ENCODE measurements at places on chromosomes 4 and X.

- no peak for DNase-seq
Measured at GRCh38 chrX:121307449-121307848, 260.0 kb downstream of the GLUD2 start.

DNA sequence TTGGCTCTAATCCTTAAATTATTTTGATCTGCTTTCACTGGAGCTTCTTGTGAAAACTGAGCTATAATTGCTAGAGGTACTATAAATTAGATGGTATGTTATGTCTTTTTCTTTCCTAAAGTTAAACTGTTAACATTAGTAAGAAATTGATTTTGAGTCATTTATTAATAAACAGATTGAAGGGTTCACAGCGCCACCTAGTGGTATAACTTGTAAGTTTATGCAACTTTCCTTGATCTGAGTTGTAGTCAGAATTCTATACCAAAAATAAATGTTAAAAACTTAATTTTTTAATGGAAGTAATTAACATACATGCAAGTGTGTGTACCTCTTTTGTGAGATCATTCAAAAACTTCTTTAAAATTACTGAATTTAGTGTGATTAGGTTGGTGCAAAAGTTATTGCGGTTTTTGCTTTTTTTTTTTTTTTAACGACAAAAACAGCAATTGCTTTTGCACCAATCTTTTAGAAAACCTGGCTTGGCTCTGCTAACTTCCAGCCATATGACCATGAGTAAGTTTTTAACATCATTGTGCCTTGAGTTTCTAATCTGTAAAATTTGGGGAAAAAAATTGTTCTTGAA is 151.5 kb downstream of the CENPC start:
- DNase-seq = peak; percentile 50

DNA sequence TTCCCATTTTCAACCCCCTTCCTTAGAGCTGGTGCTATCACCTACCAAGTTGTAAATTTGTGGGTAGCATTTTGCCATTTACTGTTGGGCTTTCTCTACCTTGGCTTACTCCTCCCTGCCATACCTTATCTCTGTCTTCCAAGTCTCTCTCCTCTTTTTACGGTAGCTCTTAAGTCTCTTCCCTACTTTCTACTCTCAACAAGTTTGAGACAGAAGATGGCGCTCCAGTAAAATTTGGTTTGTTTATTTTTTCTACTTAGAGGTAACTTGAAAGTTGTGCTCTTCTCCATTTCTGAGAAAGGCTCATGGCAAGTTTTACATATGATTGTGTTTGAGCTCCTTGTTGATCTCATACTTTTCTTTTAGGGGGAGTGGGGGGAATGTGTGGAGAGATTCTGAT is 1508.1 kb downstream of the TECRL start:
- DNase-seq = no peak

DNA sequence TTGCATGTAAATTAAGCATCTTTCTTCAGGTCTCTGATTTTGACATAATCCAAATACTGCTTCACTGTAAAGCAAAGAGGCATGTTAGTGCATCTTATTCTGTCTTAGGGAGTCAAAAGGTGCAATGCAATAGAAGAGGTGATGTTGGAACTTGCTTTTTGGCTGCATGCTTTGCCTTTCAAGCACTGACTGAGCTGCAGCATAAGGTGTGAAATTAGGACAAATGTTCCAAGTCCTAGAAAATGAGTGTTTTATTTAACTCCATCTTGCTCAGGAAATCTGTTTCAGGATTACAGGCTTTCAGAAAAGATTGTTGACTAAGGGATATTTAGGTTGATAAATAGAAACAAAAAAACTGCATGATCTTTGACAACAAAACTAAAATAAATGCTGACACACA is 30.8 kb downstream of the NAA11 start:
- no peak for DNase-seq

DNA sequence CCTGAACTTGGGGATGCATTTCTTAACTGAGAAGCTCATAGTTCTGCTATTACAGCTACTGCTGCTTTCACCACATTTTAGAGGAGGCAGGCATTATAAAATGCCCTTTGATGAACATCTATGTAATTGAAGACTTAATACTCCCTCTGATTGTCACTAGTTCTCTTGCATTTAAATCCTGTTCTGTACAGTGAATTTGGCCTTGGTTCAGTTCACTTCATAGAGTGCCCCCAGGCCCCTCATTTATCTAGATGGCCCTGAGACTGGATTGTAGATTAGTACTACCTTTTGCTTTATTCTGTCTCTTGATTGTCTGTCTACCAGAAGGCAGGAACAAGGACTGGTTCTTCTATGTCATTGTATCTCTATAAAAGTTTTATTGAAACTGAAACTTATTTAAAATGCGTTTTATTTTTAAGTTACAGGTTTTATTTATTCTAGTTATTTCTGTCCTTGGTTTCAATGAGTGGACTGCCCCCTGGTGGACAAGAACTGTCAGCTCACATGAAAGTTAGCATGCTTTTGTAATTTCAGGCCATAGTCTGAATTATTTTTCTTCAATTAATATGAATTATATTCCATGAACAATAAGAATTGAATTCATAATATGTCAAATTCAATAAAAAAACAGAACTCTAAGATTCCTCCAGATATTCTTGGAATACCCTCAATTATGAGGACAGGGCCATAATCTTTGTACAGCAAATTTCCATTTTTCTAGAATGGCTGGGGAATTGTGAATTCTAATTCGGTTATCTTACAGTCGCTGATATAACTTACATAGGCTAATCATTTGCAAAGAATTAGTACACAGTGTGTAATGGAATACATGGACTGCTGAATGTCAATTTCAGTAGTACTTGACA is 47.2 kb upstream of the TMEM33 start:
- peak; percentile 55 for DNase-seq

DNA sequence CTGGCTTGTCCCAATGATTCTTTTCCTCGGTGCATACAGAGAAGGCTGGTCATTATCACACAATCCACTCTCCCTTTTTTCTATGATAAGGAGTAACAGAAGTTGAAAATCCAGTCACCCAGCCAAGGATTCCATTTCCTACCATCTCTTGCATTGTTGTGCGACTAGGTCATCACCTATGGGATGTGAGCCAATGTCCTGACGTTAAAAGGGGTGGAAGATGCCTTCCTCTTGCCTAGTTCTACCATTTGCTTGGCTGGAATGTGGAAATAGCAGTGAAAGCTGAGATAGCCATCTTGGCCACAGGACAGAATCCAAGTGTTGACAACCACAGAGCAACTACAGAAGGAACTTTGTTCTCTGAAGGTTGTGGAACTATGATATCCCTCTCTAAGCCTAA is 132.2 kb upstream of the KIT start:
- peak; percentile 87 for DNase-seq

DNA sequence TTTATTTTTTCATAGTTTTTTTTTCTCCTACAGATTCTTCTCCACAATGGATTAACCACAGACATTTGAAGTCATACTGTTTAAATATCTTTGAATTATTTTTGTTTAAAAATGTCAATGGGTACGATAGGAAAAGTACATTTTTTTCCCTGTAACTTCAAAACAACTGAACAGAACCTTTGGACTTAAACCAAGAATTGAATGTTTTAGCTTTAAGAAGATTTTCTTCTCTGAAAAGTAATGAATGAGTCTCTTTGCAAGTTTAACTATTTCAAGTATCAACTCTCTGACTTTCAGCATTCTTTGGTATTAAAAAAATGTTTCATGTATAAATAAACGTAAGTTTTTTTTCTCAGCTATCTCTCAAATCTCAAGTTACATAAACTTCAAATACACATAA is 364.3 kb downstream of the FBXO8 start:
- DNase-seq = no peak

GRCh38 chr4:3708103-3708510 is 58.1 kb upstream of the ADRA2C start:
- no peak for DNase-seq

DNA sequence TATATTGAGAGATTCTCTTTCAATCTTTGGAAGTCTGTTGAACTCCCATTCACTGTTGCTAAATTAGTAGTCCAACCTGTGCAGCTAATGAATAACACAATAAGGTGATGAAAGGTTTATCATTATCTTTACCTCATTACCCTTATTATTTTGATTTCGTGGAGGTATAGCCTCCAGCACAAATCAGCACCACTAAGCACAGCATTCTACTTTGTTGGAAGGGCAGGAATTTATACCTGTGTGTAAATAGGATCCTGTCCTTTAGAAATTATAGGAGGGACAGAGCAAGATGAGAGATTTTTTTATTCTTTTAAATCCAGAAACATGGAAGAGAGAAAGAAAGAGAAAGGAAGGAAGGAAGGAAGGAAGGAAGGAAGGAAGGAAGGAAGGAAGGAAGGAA is 454.1 kb downstream of the PDGFC start:
- DNase-seq = no peak

GRCh38 chrX:145923376-145923775 is 105.7 kb downstream of the SLITRK2 start:
- DNase-seq = no peak

DNA sequence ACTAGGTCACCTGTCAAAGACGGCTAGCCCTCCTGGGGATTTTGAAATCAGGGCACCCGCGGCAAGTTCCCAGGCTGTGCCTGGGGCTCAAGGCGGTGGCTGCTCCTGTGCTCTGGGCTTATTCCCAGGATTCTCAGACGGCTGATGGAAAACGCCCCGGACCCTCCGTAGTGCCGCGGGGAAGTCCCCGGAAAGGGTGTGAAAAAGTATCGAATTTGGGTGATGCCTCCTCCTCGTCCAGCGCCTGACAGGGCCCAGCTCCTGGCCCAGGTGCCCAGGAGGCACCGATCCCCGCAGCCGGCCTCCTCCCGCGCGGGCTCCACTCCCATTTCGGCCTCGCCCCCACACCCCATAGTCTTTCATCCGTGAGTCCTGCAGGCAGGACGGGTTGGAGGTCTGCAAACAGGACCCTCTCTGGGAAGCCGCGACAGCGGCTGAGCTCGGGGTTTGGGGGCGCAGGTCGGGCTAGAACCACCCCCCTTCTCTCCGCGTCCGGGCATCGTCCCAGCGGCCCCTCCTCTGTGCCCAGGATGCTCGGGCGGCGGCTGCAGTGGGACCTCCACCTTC is 1.1 kb upstream of the NSG1 start:
- no peak for DNase-seq

DNA sequence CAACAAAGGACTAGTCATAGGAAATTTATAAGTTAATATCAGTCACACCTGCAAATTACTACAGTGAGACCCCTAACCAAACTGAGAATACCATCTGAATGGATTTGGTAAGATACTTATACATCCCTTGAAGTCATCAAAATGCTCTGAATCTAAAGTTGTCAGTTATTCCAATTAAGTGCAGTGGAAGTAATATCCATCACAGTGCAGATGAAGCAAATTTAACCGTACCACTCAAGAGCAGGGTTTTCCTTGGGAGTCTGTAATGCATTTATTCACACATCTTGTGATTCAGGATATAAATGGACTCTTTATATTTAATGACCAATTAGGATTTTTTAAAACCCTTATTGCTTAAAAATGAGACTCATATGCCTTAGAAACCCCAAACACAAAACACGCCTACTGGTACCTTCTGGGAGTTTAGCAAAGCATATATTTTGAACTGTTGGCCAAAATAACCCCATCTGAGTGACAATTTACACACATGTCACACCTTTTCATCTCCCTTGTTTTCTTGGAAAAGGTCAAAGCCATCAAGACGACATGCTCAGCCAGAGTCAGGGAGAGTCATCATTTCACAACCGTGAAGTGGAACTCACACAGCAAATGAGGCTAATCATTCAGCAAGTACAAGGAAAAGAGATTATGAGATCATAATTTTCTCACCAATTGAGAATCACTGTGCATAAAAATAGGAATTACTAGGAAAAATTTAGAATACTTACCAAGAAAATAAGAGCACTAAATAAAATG is 303.7 kb downstream of the HNRNPD start:
- DNase-seq = no peak

DNA sequence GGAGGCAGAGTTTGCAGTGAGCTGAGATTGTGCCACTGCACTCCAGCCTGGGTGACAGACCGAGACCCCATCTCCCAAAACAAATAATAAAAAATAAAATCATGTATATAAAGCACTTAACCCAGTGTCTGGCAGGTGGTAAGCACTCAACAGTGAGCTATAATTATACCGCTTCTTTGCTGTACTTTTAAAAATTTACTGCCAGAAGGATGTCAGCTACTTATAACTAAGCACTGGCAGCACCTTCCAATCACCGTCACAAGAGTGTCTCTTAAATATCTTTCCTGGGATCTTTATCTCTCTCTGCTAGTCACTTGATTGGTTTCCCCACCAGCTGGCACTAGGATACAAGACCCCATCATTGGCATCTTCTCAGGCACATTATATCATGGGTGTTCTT is 53.9 kb upstream of the DAPP1 start:
- DNase-seq = no peak

DNA sequence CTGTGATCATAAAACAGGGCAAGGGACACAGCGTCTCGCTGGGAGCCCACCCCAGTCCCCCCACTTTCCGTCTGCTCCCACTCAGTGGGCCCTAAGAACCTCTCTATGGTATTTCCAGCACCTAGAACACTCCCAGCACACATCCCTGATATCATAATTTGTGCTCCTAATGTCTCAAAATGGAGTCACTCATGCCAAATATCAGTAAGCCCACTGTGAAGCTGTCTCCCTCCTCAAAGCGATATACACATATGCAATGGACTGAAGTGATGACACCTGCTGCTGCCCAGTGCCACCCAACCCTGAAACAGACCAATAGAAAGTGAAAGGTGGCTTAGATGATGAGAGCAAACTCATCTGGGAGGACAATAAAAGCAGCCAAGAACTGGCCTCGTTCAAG is 17.9 kb downstream of the ENPP6 start:
- DNase-seq = no peak

DNA sequence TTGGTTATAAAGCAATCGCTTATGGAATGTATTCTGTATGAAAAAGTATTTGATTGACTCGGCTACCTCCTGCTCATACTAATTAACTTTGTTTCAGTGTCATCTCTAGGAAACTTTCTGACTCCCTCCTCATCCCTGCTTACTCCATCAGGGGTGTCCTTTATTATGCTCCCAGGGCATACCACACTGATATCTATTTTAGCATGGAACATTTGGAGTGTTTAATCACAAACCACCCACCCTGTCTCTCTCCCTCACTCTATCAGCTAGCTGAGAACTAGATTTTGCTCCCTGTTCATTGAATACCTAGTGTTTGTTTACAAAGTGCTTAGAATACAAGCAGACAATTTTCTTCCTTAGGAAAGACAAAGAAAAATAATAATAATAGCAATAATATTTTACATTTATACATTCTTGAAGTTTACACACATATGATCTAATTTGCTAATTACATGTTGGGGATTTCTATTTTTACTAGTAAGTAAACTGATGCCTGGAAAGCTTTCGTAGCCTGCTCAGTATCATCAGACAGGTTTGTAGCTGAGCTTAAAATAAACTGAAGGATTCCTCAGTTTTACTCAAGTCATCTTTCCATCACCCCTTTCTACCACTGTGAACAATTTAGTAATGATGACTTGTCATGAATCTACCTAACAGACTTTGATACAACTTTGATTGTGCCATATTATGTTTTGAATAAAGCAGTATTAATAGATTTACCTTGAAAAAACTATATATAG is 811.4 kb upstream of the HS3ST1 start:
- no peak for DNase-seq

GRCh38 chr4:125105561-125105960 is 209.2 kb upstream of the FAT4 start:
- no peak for DNase-seq

- no peak for DNase-seq
Measured at GRCh38 chr4:185797018-185797417, 15.0 kb downstream of the SORBS2 start.
